Panc1 (cell line): ENCODE measurements at places on chromosomes 1 and 21. TPM values are rescaled to one million over a fixed set of nuclear protein-coding genes. Genes with fewer than 3 reads are reported as not detected.
A peak's percentile ranks its signal among the peaks of the same experiment; 100 is the strongest.

SPRR2G gene
- not detected for total RNA-seq

DNA sequence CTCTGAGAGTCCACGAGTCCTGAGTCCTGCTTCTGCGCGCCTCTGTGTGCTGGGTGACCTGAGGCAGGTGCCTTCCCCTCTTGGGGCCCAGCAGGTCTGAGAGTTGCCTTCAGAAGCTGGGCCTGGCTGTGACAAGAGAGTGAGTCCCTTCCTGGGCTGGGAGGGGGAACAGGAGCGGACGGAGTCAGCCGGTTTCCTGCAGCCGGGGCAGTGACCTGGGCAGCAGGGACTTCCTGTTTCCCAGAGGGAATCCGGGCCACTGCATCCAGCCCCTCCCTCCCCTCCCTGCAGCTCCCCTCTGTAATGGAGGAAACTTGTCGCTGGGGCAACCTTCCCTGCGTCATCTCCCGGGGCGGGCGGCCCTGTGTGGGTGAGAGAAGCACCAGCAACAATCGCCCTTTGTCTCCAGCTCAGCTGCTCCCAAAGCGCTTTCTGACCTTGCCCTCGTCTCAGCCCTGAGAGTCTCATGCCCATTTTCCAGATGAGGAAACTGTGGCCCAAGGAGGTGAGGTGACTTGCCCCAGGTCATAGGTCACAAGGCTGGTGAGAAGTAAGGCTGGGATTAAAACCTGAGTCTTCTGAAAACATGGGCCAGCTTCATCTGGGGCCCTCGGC is 61.1 kb downstream of the SDC3 start:
- no peaks in the 10 kb centered on the region for H3K36me3 ChIP-seq
- no peak overlapping the region for H3K4me3 ChIP-seq
- H3K4me1 ChIP-seq, result no peaks in the 10 kb centered on the region
- no peak overlapping the region for H3K27ac ChIP-seq
- no peak for DNase-seq

GRCh38 chr1:55129194-55129728 is 85.9 kb downstream of the USP24 start:
- peaks cover 68% of the 10 kb centered on the region for H3K36me3 ChIP-seq
- H3K27me3 ChIP-seq, result no peaks in the 10 kb centered on the region
- H3K4me1 ChIP-seq, result no peaks in the 10 kb centered on the region
- no peak for DNase-seq
- no peak overlapping the region for H3K27ac ChIP-seq

DNA sequence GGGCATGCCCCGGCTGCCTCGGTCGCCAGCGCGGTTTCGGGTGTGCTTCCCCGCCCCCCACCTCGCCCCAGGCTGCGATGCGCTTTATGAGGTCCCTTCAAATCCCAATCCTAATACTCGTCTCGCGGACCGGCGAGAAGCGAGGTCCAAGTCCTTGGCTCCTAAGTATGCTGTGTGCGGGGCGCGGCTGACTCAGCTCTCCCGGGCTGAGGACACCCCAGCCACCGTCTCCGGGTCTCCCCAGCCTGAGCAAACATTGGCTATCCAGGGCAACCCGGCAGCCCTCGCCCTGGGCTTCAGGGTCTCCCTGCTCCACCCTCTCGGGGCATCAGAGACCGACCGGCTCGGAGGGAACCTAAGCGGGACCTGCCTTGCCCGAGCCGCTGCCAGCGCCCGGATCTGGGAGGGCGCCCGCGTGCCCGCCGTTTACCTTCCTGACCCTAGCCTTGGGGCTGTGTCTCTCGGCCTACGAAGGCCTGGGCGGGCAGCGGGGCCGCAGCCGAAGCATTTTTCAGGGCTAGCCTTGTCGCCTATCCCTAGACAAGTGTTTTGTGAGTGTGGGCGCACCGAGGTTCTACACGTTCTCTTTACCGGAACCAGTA is 1.2 kb downstream of the ITPKB start:
- no peaks in the 10 kb centered on the region for H3K4me1 ChIP-seq
- H3K27ac ChIP-seq, result peak overlapping the region; percentile 80
- H3K36me3 ChIP-seq, result no peaks in the 10 kb centered on the region
- H3K27me3 ChIP-seq, result 0 out of 2 replicates have a peak, but pooled peaks cover 4% of the 10 kb centered on the region
- peak overlapping the region; percentile 54 for H3K4me3 ChIP-seq

BTG2 gene
- 6.1 TPM for total RNA-seq

DNA sequence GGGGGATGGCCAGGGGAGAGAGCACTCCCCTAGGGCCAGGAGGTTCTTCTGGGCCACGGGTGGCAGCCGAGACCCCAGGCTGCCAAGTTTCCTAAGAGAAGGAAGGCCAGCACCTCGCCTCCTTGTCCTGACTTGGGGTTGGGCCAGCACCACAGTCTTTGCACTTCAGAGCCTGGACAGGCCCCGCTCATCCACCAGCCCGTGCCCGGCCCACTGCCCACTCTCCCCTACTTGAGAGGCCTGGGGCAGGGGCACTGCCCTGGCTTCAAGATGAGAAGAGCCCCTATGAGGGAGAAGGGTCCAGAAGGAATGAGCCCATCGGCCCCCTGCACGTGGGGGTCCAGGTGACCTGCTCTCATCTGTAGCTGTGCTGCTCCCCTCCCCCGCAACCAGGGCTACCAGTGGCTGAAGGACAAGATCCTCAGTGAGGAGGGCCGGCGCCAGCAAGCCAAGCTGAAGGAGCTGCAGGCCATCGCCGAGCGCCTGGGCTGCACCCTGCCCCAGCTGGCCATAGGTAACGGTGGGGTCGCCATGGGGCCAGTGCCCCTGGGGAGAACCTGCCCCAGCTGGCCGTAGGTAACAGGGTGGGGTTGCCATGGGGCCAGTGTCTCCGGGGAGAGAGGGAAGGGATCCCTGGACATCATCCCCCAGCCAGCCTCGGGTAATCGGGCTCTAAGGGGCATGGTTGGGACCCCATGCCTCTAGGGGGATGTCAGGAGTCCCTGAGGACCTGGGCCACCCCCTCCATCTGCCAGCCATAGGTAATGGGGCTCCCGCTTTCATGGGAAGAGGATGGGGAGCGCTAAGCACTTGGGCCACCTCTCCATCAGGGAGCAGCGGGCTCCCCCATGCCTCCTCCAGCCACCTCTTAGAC is 50.8 kb downstream of the KCNAB2 start:
- H3K36me3 ChIP-seq, result no peaks in the 10 kb centered on the region
- 0 out of 2 replicates have a peak, but pooled peaks cover 5% of the 10 kb centered on the region for H3K4me1 ChIP-seq
- no peak for DNase-seq
- no peak overlapping the region for H3K27ac ChIP-seq

- no peaks in the 10 kb centered on the region for H3K27me3 ChIP-seq
- H3K4me1 ChIP-seq, result no peaks in the 10 kb centered on the region
- DNase-seq, result no peak
Measured at GRCh38 chr21:38989745-38990423, 184.2 kb downstream of the ETS2 start.

- no peaks in the 10 kb centered on the region for H3K27me3 ChIP-seq
- no peaks in the 10 kb centered on the region for H3K36me3 ChIP-seq
- H3K27ac ChIP-seq, result no peak overlapping the region
- peak overlapping the region; percentile 38 for H3K4me3 ChIP-seq
- no peak for DNase-seq
- H3K4me1 ChIP-seq, result no peaks in the 10 kb centered on the region
Measured at GRCh38 chr21:35026617-35027562, 22.2 kb downstream of the RUNX1 start.

RNF223 gene
- total RNA-seq, result 0.08 TPM
